ENCODE measurements at places on chromosomes 1 and 21.

DNA sequence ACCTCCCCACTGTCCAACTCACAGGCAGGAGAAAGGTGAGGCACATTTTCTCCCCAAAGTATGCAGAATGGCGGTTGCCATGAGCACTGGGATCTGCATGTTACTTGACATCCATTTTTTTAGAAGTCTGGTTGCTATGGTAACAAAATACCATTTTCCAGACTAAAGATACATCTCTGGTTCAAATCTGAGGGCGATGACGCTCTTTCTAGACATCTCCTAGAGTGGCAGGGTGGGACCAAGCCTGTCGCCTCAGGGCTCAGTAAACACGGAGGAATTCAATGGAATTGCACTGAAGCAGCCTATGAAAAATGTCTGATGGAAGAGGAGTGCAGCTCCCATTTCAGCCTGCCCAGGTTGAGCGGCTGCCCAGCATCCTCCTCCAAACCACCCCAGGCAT is 21.5 kb upstream of the FAM43B start:
- DNase-seq = no peak

DNA sequence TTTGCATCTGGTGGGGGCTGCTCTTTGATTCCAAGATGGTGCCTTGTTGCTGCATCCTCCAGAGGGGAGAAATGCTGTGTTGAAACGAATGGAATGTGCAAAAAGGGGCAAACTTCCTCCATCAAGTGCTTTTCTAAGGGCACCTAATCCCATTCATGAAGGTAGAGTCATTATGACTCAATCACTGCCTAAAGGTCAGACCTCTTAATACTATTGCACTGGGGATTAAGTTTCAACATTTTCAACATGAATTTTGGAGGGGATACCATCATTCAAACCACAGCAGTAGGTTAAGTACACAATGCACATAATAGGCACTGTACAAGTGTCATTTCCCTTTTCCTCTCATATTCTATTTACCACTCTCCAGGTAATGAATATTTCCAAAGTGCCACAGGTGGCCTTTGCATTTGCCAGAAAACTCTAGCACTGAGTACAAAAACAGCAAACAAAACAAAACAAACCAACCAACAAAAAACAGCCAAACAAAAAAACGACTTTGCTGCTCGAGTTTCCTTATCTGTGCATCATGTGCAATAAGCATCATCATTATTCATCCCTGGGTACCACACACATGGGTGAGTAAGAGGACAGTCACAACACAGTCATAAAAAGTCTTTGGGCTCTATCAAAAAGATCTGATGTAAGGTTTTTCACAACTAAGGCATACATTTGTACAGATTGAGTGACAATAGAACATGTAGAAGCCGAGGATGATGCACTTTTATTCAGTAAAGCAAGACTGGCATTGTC is 42.5 kb downstream of the IFI44 start:
- DNase-seq = no peak

GRCh38 chr21:42309753-42310213 is 5.4 kb downstream of the TFF3 start:
- peak; percentile 75 for DNase-seq

DNA sequence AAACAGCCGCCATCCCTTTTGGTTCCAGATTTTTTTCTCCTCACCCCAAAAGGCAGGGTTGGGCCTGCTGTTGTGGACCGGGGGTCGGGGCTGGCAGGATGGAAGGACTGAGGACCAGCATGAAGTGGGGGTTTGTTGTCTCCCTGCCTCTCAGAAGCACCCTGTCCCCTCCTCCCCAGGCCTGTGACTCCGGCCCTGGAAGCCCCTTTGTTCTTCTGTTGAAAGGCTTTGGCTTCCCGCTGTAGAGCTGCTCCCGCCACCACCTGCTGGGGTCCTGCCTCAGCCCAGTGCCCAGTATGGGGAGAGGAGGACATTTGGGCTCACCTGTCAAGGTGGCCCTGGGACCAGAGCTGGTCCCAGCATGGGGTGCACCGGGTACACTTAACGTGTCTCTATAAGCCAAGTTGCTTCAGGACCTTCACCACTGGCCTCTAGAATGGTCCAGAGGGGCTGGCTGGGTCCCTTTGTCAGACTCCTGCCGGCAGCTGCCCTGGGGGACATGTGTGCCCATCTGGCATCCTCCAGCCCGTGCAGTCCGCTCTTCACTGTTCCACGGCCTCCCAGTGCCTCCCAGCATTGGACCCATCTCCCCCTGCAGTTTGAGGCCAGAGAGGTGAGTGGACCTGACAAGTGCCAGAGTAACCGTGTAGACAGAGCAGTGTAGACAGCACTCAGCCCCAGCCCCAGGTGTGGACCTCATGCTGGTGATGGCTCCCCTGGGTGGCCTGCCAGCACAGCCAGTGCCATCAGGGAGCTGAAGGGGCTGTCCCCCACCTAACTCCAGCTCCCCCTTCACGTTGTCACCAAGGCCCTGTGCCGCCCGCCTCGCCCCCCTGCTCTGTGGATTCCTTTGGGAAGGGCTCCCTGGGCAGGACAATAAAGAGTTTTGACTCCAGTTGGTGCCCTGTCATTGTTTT is 6.1 kb upstream of the SYTL1 start:
- no peak for DNase-seq

GRCh38 chr1:243257189-243257588 is 1.3 kb downstream of the SDCCAG8 start:
- no peak for DNase-seq

GRCh38 chr1:175040324-175040879 is 17.2 kb upstream of the MRPS14 start:
- DNase-seq = no peak

DNA sequence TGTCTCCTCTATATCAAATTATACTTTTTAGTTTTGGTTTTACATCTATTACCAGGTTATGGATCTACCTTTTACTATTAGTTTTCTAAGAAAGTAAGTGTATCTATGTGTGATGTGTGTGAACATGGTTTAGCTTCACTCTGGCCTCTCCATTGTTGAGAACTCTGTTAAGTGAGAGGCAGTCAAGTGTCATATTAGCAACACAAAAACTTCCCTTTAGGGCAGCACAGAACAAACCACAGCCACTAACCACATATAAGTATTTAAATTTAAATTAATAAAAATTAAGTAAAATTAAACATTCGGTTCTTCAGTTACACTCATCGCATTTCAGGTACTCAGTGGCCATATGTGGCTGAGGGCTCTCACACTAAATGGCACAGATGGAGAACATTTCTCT is 96.6 kb downstream of the DPYD start:
- no peak for DNase-seq

DNA sequence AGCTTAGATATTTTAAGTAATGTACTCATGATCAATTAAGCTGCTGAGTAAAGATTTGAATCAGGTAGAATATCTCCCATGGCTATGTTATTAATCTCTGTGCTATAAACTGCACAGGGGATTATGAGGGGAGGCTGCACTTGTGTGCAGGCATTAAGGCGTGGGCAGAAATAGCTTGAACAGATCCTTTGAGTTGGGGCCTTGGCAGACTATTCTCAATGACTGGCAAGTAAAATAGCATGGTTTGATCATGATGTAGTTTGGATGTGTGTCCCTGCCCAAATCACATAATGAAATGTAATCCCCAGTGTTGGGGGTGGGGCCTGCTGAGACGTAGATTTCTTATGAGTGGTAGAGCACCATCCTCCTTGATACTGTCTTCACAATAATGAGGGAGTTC is 220.3 kb downstream of the PLPP3 start:
- no peak for DNase-seq
